ENCODE measurements at places on chromosomes 3 and 15. TPM values are rescaled to one million over a fixed set of nuclear protein-coding genes. Genes with fewer than 3 reads are reported as not detected.

GRCh38 chr15:39979606-39980005 lies 45.7 kb downstream of the EIF2AK4 start:
- DNase-seq: no peak

GRCh38 chr3:139358841-139359562 lies 15.2 kb downstream of the MRPS22 start:
- no peak for DNase-seq

GRCh38 chr3:277873-278272 lies 81.3 kb downstream of the CHL1 start:
- no peak for DNase-seq

GRCh38 chr3:88147261-88147660 lies 2.5 kb upstream of the C3orf38 start:
- no peak for DNase-seq

- peak; percentile 30 for DNase-seq
Observed at GRCh38 chr3:38717355-38718240, 68.1 kb upstream of the SCN5A start.

- DNase-seq: peak; percentile 59
Observed at GRCh38 chr3:115615001-115615814, 8.1 kb upstream of the GAP43 start.

Gene MAP6D1
- 1.4 TPM for total RNA-seq

Gene CEP19
- total RNA-seq: 2.0 TPM

- DNase-seq: no peak
Observed at GRCh38 chr3:59234884-59235633, 185.2 kb upstream of the CFAP20DC start.

Gene TUSC7
- not detected for total RNA-seq

Gene NANOGP8
- not detected for total RNA-seq

GRCh38 chr15:40856746-40857145 lies 12.9 kb downstream of the SPINT1 start:
- DNase-seq: no peak

- no peak for DNase-seq
Observed at GRCh38 chr3:117285737-117286136, 576.2 kb downstream of the TUSC7 start.

GRCh38 chr3:58408906-58409305 lies 24.7 kb downstream of the PDHB start:
- no peak for DNase-seq

DNA sequence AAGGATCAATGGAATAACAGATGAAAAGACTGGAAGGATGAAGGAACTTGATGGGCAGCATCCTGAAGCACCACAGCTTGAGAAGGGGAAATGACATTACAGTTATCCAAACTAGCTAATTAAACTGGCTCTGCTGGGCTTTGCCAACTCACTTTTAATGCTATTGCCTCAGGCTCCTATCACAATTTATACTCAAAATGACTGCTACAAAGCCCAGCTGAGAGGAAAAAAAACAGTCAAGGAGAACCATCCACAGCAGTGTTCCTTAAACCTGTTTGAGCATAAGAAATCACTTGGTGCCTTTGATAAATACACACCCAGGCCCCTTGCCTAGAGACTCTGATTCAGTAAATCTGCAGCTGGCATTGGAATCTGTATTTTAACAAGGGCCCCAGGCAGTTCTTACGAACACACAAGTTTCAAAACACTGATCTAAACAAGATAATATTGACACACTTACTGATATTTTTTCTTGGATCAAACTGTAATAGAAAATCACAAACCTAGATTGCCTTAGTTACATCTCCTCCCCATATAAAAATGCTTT lies 85.8 kb downstream of the MB21D2 start:
- no peak for DNase-seq

Gene GOLGA8O
- total RNA-seq: 0.33 TPM

GRCh38 chr15:46815240-46815639 lies 902.1 kb upstream of the SEMA6D start:
- no peak for DNase-seq

DNA sequence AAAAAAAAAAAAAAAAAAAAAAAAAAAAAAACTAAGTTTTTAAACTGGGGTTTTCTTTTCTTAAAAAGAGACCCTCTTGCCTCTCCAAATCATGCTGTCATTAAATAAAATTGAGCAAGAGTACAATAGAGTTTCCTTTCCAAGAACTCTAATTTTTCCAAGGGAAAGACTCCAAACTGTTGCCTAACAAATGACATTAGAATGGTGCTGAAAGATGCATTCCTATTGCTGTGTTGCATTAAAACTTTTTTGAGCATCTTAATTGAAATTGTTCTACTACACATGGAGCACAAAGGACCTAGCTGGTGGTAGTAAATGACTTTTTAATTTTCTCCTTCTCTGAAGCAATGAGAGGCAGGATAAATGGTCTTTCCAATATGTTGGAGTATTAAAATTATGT lies 469.1 kb upstream of the ARHGEF26 start:
- DNase-seq: no peak

Gene COPB2
- 108 TPM for total RNA-seq

- DNase-seq: no peak
Observed at GRCh38 chr3:124942613-124943012, 8.1 kb upstream of the MUC13 start.

Gene SPPL2A
- total RNA-seq: 107 TPM

- DNase-seq: peak; percentile 95
Observed at GRCh38 chr15:53072077-53072476, 281.9 kb upstream of the ONECUT1 start.

- no peak for DNase-seq
Observed at GRCh38 chr3:127849368-127849767, 27.1 kb upstream of the MGLL start.

- DNase-seq: no peak
Observed at GRCh38 chr3:126414961-126415660, 20.4 kb downstream of the CFAP100 start.

Gene THSD4
- 111 TPM for total RNA-seq

Gene ATP10A
- not detected for total RNA-seq

Measured in mammary epithelial cell (primary cell).